ENCODE measurements at places on chromosomes 4 and X. TPM values are rescaled to one million over a fixed set of nuclear protein-coding genes. Genes with fewer than 3 reads are reported as not detected.

- no peak for DNase-seq
Measured at GRCh38 chr4:147285751-147286150, 195.1 kb upstream of the EDNRA start.

PABPC1L2A gene
- 0.38 TPM for total RNA-seq

DNA sequence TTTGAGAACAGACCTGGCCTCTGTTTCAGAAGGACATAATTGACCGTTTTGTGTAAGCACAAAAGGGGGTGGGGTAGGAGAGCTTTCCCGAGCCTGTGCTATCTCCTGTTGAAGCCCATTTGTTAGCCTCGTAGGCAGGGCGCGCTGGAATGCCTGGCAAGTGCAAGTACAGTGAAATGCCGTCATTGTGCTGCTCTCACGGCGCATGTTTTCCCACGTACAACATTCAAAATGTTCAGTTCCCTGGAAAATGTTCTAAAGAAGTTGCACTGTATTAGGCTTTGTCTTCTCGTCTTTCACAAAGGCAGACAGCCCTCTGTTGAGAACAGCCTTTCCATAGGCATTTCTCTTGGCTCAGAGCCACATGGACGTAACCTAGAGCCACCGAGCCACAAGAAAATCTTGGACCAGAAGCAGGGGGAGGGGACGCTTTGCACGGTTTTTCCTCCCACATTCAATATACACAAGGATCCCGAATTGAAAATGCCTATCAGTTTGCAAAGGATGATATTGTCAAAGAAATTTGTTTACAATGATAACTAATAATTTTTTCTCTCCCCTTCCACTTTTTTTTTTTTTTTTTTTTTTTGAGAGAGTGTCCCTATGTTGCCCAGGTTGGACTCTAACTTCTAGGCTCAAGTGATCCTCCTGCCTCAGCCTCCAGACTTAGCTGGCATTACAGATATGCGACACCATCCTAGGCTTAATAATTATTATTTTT is 54.6 kb upstream of the RAPGEF2 start:
- DNase-seq: peak; percentile 94

TLR8 gene
- total RNA-seq: not detected

DNA sequence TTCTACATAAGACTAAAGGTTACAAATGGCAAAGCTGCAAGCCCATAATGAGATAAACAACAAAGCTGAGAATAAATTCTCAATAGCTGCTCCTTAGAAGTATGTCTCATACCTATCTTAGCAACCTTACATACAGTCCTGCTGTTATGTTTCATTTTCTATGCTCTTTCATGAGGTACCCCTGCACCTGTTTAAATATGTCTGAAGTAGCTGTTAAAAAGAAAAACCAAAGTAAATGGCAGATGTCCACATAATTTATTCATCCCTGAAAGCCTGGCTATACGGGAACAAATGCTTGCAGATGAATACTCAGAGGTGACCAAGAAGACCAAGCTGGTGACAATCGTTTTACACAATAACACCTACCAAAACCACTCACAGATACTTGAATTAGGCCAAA is 22.5 kb downstream of the PPA2 start:
- DNase-seq: no peak

- DNase-seq: no peak
Measured at GRCh38 chr4:92182006-92182735, 121.6 kb upstream of the GRID2 start.

GRCh38 chr4:175424111-175424510 is 388.0 kb downstream of the GPM6A start:
- peak; percentile 38 for DNase-seq

GLRA3 gene
- total RNA-seq: not detected

GRCh38 chr4:179017581-179017980 is 1575.3 kb upstream of the AGA start:
- DNase-seq: no peak

All from astrocyte (in vitro differentiated cells and primary cell).